ELF-1 (cell line): ENCODE measurements at places on chromosomes 2 and 18.

- no peak for DNase-seq
Measured at GRCh38 chr2:98020516-98020915, 24.8 kb upstream of the TMEM131 start.

- DNase-seq: no peak
Measured at GRCh38 chr2:217638031-217638430, 364.8 kb downstream of the TNS1 start.

DNA sequence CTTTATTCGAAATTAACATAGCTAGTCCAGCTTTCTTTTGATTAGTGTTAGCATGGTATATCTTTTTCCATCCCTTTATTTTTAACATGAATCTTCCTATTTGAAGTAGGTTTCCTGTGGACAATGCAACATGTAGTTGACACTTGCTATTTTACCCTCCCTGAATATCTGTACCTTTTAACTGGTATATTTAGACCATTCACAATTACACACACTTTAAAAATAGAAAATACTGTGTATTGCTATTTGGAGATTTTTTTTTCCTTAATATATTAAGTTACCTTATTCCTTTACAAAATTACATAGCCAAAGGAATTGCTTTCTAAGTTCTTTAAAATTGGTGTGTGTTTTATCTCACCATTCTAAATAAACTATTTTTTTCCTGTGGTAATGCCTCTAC lies 15.0 kb downstream of the RNF144A start:
- DNase-seq: no peak

GRCh38 chr2:13002536-13003331 lies 286.0 kb downstream of the TRIB2 start:
- no peak for DNase-seq

DNA sequence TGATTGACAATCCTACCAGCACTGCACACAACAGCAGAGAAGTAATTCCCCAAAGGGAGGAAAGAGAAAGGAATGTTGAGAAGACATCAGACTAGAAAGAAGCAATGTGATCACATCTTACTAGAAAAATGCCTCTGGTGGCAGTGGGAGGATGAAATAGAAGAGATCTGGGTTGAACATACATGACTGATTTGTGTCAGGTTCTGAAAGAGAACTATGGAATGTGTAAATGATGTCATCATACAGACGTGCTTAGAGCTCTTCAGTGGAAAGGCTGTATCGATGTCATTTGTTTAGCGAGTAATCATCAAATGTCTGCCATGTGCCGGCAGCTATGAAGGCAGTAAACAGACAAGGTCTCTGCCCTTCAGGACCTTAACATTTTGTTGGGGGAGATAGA lies 24.9 kb downstream of the GORASP2 start:
- DNase-seq: no peak

GRCh38 chr2:112840068-112840445 lies 3.5 kb upstream of the IL1B start:
- no peak for DNase-seq

DNA sequence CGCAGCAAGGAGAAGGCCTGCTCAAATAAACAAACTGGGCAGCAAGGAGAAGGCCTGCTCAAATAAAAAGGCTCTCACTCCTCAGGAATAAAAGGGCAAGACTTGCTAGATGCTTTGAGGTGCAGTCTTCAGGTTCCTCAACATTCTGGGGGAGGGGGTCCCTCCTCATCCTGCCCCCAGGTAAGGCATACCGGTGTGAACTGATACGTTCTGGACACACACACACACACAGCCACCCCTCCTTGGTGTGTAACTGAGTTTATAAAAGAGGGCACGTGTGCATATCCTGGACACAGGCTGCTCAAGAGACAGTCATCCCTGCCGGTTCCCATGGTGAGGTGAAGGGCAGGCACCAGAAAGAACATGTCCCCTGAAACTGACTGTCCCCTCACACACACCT lies 4.5 kb downstream of the TEX261 start:
- DNase-seq: no peak

- DNase-seq: no peak
Measured at GRCh38 chr18:13909141-13909940, 6.0 kb downstream of the MC2R start.

DNA sequence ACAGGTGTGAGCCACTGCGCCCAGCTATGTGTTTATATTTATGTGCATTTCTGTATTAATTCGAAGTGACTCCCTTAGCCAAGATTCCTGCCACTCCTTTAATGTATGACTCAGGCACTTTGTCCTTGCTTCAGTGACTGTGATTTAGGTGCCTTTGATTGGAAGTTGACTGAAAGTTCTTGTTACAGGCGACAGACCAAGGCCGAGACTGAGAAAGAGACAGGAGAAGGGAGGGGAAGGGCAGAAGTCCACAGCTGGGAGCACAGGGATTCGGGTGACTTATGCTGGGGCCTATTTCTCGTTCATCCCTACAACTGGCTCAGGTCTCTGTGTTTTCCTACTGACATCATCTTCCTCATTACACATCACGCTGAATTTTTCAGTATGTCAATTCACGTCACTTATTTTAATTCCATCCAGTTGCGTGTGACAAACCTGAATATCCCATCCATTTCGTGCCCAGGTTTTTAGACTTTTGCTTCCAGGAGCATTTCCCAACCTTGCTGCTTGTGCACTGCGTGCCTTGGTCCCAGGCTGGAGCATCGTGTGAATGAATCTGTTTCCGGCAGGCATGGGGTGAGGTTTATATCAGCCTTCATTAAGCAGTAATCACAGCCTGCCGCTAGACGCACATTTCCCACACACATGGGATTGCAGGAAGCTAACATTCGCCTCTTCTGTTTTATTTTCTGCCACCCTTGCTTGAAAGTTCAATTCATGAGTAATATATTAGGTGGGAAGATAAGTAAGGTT lies 42.4 kb downstream of the TMEM18 start:
- DNase-seq: no peak

DNA sequence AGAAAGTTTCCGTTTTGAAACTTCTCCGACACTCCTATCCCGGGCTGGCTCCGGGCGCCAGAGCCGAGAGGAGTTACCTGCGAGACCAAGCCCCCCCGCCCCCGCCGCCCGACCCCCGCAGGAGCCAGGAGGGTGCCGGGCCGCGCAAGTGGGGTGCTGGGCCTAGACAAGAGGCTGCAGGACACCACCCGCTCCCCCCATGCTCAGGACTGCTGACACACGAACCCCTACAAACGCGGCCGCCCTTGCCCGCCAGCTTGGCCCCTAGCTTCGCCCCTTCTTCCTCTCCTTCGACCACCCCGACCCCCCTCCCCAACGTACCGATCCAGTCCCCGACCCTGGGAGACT lies 497 bp downstream of the PLA2R1 start:
- no peak for DNase-seq

DNA sequence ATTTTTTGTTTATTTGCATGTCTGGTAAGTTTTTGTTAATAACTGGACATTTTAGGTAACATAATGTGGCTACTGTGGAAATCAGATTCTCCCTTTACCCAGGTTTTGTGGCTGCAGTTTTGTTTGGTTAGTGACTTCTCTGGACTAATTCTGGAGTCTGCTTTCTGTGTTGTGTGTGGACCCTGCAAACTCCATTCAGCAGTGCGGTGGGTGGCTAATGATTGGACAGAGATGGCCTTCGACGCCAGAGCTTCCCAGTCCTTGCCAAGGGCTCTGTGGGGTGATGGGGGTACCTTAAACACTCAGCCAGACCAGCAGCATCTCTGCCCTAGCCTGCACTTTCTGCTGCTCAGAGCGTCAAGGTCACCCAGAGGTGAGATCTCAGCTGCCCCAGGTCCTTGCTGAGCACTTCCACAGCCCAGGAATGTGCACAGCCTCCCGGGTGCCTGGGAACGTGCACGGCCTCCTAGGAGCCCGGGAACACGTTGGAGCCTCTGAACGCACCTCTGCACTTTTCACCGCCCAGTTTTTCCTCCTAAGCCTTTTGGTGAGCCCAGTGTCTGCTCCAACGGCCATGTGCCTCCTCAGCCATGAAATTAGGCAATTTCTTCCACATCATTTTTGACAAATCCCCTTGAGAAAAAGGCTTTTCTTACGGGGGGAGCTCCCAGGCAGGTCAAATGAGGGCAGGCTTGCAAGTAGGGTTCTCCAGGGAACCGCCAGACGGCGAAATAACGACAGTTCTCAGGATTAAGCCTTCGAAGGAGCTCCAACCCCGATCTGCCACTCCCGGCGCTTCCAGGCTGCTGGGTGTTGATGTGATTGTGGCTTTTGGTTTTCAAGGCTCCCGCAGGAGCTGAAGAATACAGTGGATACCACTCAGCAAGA lies 35.2 kb upstream of the KLF11 start:
- DNase-seq: no peak

GRCh38 chr2:28970464-28971160 lies 10.5 kb upstream of the TOGARAM2 start:
- DNase-seq: peak; percentile 34

DNA sequence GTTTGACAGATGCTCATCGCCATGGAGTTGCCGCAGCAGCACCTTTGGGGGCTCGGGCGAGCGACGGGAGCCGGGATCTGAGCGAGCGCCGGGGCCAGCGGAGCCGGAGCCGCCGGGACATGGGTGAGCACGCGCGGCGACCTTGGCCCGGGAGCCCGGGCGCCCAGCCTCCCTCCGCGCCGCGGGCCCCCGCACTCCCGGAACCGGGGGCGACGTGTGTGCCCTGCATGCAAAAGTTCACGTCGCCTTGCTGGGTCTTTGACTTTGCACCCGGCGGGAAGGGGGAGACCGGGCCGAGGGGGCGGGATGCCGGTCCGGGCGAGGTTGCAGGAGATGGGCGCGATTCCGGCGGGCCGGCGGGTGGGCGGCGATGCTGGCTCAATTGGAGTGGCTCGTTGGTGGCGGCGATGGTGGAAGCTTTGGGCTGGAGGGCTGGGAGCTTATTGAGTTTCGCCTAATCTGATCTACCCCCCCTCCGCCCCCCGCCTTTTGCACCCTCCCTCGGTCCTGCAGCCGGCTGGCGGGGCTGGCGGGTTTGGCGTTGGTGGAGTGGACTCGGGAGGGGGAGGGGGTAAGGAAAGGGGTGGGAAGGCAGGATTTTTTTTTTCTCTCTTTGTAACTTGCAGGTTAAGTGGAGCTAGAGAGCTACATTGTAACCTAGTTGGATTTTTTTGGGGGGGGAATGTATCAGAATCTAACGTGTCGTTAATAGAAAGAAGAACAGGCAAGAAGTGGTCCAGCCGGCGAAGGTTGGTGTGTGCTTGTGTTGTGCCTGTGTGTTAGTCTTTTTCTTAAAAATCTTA lies at the start of gene SETBP1:
Gene SETBP1 (plus strand): TSS at position 616 of the 803 bp plus-strand sequence. CDS start 20,459 bp downstream, outside the sequence.
- DNase-seq: peak; percentile 58

- DNase-seq: no peak
Measured at GRCh38 chr2:86011449-86011941, 94.2 kb downstream of the POLR1A start.

DNA sequence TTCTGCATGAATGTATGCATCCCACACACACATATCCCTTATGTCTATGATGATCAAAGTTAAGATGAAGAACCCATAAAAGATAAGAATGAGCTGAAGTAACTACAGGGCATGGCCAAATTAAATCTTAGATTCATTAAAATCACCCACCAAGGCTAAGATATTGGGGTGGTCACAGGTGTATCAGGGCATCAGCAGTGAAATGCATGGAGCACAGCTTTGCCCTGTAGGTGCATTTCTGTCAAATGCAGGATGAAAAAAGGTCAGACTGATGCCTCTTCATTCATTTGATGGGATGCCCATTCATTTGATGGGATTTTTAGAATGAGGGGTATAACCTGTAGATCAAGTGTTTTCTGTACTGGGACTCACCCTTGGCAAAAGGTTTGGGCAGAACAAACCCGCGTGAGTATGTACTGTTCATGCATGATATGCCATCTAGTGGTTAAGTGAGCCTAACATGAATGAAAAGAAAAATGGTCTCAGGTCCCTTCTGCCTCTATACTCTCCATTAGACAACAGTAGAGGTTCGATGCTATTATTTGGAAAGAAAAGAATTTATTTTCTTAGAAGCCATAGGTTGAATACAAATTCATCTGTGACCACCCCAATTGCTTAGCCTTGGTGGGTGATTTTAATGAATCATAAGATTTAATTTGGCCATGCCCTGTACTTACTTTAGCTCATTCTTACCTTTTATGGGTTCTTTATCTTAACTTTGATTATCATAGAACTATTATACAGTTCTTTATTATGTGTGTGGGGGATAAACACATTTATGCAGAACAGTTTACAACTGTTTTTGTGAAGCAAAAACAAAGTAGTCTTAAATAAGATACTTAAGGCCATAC lies 43.2 kb upstream of the NOSTRIN start:
- DNase-seq: peak; percentile 17

DNA sequence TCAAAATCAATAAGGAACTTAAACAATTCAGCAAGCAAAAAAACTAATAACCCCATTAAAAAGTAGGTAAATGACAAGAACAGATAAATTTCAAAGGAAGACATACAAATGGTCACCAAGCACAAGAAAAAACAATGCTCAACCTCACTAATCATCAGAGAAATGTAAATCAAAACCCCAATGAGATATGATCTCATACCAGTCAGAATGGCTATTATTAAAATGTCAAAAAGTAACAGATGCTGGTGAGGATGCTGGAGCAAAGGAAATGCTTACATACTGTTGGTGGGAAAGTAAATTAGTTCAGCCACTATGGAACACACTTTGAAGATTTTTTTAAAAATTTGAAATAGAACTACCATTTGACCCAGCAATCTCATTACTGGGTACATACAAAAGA lies 538.0 kb downstream of the TMX3 start:
- no peak for DNase-seq

GRCh38 chr2:47088371-47089082 lies 66.6 kb downstream of the STPG4 start:
- DNase-seq: peak; percentile 66

GRCh38 chr2:134137182-134137611 lies 116.7 kb upstream of the MGAT5 start:
- no peak for DNase-seq

DNA sequence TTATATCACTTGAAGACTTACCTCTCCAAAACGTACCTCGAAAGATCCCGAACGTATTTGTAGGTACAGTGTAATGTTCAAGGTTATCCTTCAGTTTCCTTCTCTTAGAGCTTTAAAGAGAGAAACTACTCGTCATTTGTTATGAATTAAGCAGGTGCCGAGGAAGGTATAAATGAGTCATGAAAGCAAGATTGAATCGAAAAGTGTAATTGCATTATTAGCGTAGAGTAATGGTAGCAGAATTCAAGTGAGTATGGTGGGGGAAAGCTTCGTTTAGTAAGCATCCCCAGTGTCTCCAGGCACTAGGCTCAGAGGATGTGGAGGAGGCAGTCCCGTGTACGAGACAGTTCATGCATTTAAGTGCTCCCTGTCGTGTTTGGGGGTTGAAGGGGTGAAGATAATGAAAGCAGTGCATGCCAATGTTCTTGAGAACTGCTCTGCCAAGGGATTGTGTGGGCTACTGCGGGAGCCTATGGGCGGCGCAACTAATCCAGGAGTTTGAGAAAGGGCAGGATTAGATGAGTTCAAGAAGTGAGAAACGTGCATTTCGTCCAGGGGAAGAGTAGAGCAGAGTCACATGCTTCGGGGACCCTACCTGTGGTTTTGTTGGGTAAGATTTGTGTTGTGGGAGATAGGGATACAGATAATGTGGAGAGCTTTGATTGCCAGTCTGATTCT lies 858 bp downstream of the POLR1B start:
- peak; percentile 19 for DNase-seq

DNA sequence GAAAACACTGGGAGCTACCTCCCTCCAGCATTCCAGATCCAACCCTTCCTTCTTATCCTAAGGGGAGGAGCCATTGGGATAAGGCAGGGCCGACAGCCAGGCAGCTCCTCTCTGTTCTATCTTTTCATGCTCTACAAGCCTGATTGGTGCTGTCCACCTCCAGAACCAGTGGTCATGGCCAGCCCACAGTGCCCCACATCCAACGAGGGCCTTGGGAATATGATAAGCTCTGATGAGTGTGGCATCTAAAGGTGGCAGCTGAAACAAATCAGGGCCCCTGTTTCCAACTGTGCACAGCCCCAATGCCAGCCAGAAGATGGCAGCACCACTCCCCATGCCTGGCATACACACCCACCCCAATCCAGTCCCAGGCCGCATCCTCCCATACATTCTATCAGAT lies 329.3 kb downstream of the C1D start:
- DNase-seq: peak; percentile 53
